ENCODE measurements at places on chromosomes 6 and 20.
A peak's percentile ranks its signal among the peaks of the same experiment; 100 is the strongest.

DNA sequence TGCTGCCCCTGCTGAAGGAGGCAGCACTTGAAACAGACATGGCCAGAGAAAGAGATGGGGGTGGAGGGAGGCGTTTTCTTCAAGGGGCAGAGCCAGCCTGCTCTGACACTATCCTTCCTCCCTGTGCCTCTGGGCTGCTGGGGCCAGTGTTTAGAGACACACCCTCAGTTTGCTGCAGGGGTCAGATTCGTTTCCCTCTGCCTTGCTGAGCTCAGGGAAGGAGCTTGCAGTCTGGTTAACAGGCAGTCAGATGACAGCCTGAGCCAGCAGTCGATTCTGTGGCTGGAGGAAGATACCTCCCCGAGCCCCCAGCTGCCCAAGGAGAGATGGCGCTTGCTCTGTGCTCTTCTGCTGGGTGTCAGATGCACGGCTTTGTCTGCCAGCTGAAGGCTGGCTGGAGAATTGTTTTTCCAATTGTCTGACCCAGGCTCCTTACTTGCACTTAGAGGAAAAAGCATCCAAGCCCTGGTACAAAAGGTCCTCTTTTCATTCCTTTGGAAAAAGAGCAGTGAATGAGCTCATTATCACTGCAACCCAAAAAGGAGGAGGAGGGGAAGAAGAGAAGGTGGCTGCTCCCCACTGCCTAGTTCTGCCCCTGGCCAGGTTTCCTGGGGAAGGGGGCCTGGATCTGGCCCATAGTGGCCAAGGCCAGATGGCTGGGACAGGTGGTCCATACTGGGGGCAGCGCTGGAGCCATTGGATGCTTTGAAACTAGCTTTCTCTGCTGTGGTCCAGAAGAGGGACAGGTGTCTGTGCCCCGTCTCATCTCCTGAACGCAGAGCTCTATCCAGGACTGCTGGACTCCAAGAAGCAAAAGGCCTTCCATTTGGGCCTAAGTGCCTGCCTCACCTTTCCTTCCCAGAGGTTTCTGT lies 88.2 kb downstream of the TCP11 start:
- DNase-seq, result no peak

- DNase-seq, result no peak
Measured at GRCh38 chr6:110255211-110255750, 75.1 kb downstream of the CDC40 start.

DNA sequence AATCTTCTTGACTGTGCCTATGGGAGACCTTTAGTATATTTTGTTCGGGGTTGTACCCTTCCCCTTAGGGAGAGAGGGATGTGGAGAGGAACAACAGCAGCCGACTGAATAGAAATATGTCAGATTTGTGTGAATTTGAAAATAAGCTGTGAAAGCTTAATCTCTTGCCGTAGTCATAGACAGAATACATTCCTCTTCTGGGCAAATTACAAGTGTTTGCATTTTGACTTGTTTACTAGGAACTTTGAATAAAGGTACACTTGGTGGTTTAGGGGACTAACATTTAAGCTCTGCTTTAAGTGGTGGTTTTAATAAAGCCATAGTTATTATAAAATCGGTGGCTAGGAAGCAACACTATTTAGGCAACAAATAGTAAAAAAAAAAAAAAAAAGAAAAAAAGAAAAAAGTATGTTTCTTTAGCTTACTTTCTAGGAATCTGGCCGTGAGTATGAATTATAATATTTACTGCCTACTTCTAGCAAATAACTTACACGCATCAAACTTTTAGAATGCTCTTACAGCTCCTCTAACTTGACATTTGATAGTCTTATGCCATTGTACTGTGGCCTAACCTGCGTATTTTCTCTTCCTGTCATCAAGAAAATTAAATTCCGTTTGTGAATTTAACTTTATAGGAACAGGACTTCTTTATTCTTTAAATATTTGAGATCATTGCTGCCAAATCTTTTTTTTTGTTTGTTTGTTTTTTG lies 65.1 kb downstream of the ZBTB2 start:
- DNase-seq, result no peak

DNA sequence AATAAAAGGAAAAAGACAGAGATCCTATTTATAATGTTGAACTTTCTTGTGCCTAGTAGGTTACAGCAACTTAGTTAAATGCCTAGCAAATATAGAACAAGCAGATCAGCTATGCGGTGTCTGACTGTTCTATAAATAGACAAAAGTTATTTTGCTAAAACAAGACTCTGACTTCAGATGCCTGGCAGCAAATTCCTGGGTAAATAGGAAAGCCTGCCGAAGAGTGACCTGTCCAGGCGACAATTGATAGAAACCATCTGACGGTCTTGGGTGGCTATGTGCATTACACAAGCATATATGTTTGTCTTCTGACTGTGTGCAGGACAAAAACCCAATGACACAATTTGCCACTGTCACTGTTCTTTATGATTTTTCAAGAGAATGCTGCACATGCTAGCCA lies 38.0 kb upstream of the PDE10A start:
- no peak for DNase-seq

- DNase-seq, result no peak
Measured at GRCh38 chr6:42105156-42105648, 37.2 kb downstream of the C6orf132 start.

- DNase-seq, result no peak
Measured at GRCh38 chr6:75347898-75348610, 63.5 kb upstream of the TMEM30A start.

DNA sequence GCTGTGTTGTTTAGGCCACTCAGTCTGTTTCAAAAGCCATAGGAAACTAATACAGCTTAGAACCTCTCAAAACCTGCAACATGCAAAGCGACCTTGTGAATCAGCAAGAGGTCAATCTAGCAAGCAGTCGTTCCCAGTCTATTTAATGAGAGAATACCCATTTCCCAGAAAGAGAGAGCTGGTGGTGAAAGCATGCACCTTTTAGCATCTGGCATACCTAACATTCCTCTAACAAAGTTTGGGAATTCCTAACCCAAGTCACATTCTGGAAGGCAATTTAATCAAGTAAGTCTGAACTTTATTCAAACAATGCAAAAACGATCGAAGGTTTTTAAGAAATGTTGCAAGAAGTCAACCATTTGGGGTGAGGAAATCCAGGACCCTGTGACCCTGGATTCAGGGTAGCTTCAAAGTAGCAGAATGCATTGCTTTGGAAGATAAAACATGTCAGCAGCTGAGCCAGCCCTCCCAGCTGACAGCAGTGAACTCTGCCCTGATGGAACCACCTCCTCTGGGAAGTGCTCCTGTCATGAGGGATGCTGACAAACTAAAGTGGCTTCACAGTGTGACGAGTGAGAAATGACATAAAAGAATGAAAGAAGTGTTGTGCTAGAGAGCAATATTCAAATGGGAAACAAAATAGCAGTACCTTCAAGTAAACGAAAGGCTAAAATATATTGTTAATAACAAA lies 104.8 kb downstream of the GMDS start:
- no peak for DNase-seq

GRCh38 chr6:88855541-88856147 lies 107.8 kb downstream of the RNGTT start:
- no peak for DNase-seq

DNA sequence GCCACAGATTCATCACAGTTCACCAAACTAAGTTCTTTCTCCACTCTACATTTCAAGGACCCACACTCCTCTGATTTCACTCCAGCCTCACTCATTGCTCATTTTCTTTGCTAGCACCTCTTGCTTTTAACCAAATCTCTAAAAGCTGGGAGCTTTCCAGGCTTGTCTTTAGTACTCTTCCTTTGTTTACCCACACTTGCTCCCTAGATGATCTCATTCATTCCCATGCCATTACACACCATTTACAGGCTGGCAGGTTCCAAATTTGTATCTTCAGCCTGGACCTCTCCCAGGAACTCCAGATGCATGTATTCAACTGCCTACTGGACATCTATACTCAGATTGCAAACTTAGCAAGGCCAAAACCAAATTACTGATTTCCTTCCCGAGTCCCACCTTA lies 5.3 kb upstream of the GUCA1B start:
- DNase-seq, result peak; percentile 91

- DNase-seq, result peak; percentile 98
Measured at GRCh38 chr20:34525709-34526416, 9.6 kb downstream of the DYNLRB1 start.

GRCh38 chr20:5642155-5642981 lies 107.8 kb upstream of the SHLD1 start:
- peak; percentile 44 for DNase-seq

GRCh38 chr6:126086560-126086959 lies 100.2 kb downstream of the TRMT11 start:
- DNase-seq, result no peak

DNA sequence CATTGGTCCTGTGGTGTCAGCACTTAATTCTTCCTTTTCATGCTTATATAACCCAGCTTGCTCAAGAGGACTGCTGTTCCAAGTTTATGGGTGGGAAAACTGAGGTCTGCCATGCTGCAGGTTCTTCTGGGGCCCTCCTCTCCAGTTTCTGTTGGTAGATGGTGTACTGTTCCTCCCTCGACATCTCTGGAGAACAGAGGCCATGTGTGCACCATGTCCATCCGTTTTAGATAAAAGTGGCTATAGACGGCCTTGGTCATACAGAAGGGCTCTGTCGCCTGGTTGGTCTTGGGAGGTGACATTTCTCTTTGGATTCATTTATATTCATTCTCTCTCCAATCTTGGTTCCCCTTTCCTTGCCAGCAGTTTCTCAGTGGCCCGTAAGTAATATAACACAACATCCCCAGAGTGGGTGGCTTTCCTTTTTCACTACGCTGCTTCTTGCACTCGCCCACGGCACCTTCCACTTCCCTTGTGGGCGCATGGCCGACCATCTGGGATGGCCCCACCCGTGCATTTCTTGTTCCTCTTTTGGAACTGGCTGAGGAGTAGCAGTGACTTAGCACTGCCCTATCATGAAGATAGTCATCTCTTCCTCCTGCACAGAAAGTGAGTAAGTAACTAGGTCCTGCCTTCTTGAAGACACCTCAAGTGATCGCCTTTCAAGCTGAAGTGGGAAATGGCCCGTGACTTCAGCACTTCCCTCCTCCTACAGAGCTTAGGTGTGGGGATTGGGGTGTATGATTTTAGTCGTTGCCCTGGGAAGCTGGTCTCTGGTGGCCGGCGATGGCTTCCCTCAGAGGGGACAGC lies 94.2 kb downstream of the RREB1 start:
- no peak for DNase-seq

- DNase-seq, result no peak
Measured at GRCh38 chr6:91877994-91878393, 1291.1 kb upstream of the MAP3K7 start.

GRCh38 chr6:1170794-1171193 lies 141.1 kb upstream of the FOXQ1 start:
- no peak for DNase-seq

GRCh38 chr20:43835944-43836508 lies 78.6 kb upstream of the TOX2 start:
- no peak for DNase-seq

DNA sequence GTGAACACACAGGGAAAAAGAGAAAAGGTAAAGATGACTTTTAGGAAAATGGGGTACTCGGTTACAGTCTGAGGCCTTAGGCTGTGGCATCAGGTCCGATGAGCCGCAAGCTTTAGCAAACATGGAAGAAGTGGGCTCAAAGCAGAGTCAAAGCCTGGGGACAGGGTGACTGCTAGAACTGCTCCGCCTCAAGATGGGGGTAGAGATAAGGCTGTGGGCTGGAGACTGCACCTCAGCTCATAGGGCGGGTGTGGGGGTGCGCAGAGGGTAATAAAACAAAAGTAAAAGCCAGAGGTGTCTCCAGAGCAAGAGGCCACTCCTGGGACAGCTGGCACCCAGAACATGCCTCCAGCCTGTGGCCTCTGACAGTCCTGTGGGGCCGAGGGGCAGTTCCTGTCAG lies 21.3 kb upstream of the SYNDIG1 start:
- no peak for DNase-seq

DNA sequence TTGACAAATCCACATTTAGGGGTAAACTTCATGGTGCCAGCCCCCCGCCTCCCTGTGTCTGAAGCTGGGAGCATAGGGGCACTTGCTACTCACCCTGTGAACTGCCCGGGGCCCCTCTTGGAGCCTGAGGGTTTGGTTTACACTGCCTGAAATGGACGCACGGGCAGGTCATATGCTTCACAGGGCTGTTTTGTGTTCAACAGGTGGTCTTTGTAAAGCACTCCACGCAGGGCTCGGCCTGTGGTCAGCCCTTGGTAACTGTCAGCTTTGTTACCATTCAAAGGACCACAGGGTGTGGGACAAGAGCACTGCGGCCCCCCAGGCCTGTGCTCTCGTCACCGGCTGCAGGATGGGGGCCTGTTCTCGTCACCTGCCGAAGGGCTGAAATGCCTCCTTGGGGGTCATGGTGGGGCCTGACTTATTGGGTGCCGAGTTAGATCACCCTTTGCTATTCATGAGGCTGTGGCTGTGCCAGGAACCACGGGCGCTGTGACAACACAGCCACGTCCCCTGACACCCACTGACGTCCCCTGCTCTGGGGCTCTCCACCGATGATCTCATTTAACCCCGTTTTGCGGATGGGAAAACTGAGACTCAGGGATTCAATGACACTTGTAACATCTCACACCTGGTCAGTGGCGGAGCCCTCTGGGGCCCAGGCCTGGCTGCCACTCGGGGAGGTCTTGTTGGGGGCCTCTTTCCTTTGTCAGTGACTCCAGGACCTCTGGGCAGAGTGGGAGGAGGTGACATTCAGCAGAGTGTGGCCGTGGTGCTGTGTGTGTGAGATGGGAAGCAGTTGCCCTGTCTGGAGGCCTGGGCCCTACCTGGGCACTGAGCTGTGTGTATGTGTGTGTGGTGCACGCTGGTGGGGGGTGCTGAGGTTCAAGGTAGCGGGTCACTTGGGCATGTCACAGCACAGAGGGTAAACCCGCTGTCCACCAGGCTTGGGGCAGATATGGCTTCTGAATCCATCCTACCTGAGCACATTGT lies 24.9 kb downstream of the ZBP1 start:
- DNase-seq, result no peak

DNA sequence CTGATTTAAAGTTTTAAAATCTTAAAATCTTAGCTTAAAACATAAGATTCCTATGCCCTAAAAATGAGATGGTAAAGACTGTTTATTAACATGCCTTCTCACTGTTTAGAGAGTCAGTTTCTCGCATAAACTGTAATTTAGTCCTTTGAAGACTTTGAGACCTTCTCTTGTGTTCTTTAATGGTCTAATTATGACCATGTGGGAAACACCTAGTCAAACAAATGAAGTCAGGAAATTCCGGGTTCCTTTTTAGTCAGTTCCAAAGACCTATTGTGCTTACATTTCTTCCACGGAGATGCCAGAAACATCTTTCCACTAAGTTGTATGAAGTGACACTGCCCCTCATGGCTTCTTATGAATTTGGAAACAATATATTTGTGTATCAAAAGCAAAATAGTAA lies 64.2 kb upstream of the KIF25 start:
- no peak for DNase-seq

GRCh38 chr6:12324748-12325147 lies 34.6 kb downstream of the EDN1 start:
- no peak for DNase-seq
